ENCODE measurements at places on chromosomes 5 and 9.

DNA sequence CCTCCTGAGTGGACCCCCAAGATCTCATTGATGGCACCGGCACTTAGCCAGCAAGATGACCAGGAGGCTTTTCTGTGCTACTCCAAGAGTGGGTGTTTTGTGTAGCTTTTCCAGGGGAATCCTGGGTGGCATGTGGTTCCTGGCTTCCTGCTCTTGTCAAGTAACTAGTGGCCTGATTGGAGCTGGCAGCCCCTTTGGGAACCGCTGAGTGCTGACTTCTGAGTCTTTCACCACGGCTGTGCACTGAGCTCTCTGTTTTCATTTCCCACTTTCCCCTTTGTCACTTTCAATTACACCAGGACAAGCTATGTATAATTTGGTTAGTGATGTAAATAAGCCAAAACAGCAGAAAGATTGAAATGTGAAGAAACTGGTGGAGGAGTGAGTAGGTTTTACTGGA is 255.4 kb downstream of the GOLPH3 start:
- DNase-seq: no peak

GRCh38 chr9:130973686-130974281 is 34.7 kb upstream of the FIBCD1 start:
- DNase-seq: no peak

GRCh38 chr5:141557681-141558136 is 61.1 kb downstream of the DIAPH1 start:
- DNase-seq: peak; percentile 61

- DNase-seq: no peak
Measured at GRCh38 chr5:151615431-151615830, 24.3 kb upstream of the FAT2 start.

- DNase-seq: no peak
Measured at GRCh38 chr5:91378752-91379211, 4.3 kb downstream of the ARRDC3 start.

DNA sequence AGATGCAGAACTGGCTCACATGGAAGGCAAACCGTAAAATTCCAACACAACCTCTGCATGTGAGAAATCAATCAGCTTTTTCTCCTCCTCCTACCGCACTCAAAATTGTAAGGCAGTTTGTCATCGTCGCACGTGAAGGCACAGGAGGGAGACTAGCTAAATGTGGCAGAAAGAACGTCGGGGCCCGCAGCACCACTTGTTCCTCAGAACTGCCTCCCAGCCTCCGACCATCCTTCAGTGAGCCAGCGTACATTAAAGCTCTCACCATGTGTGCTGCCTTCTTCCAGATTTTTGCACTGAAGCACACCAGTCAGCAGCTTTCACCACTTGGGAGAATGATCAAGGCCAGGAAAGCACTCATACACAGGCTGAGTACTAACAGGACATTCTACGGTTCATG is 105.9 kb downstream of the RFX3 start:
- DNase-seq: no peak

GRCh38 chr5:170293273-170293672 is 4.3 kb downstream of the LCP2 start:
- no peak for DNase-seq

DNA sequence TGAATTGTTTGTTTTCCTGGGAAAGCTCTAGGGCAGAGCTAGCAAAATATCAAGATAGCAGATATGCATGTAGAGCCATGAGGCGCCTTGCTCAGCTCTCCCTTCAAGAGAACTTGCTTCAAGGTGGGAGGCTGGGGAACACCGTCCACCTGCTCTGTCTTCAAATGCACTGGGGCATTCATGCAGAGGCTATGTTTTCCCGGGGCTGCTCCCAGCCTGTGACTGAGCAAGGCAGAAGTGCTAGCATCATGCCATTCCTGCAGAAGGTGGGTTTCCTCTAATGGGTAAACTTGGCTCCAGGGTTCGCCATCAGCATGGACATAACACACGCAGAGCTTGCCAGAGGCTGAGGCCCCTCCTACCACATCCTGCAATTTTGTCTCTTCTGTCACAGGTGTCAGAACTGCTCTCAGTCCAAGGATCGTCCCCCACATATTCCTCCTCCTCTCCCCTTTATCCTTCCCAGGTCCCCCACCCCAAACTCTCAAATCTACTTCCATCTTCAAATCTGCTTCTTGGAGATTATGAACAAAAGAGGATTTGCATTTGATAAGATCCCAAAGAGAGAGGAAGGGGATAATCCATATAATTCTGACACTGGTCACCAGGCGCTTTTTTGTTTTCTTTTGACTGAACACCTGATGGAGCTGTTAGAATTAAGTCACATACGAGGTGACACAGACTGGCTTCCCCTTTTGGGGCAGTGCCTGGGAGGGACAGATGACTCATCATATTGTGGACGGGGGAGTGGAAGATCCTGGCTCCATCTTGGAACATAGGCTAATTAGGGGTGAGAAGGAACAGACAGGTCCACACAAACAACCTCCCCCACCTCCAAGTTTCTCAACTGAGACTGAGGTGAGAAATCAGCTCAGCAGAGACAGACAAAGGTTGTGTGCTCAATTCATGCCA is 85.0 kb upstream of the TAF11L2 start:
- DNase-seq: no peak

- DNase-seq: no peak
Measured at GRCh38 chr9:131835151-131835910, 95.5 kb upstream of the RAPGEF1 start.

GRCh38 chr9:34599546-34599945 is 10.0 kb upstream of the CNTFR start:
- DNase-seq: no peak

- DNase-seq: no peak
Measured at GRCh38 chr9:112533660-112534059, 47.0 kb downstream of the KIAA1958 start.

- no peak for DNase-seq
Measured at GRCh38 chr9:680106-680505, 161.4 kb upstream of the DMRT1 start.

- no peak for DNase-seq
Measured at GRCh38 chr9:129511285-129511900, 109.5 kb downstream of the C9orf50 start.

- no peak for DNase-seq
Measured at GRCh38 chr9:96047741-96048103, 172.2 kb downstream of the ERCC6L2 start.

GRCh38 chr9:113465599-113466140 is 2.1 kb downstream of the RGS3 start:
- no peak for DNase-seq

Data from HTR-8/SVneo (cell line).